ENCODE measurements at places on chromosomes 12 and 14.

- peak; percentile 23 for DNase-seq
These were observed 10.8 kb upstream of the GYS2 start for GRCh38 chr12:21615431-21615830.

DNA sequence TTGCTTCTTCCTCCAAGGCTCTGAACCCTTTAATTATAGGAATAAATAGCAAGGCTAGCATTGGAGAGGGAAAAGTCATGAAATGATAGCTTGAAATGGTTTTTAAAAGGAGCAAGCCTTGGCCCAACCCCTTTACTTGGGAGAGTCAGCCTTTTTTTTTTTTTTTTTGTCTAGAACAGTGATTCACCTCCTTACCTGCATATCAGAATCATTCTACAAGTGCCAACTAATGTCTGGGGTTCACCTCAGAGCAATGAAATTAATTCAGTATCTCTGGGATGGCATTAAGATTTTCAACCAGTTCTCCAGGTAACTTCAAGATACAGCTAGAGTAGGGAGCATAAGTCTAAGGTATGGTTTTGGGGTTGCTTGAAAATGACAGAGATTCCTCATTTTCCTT lies 41.3 kb upstream of the TMTC2 start:
- no peak for DNase-seq

DNA sequence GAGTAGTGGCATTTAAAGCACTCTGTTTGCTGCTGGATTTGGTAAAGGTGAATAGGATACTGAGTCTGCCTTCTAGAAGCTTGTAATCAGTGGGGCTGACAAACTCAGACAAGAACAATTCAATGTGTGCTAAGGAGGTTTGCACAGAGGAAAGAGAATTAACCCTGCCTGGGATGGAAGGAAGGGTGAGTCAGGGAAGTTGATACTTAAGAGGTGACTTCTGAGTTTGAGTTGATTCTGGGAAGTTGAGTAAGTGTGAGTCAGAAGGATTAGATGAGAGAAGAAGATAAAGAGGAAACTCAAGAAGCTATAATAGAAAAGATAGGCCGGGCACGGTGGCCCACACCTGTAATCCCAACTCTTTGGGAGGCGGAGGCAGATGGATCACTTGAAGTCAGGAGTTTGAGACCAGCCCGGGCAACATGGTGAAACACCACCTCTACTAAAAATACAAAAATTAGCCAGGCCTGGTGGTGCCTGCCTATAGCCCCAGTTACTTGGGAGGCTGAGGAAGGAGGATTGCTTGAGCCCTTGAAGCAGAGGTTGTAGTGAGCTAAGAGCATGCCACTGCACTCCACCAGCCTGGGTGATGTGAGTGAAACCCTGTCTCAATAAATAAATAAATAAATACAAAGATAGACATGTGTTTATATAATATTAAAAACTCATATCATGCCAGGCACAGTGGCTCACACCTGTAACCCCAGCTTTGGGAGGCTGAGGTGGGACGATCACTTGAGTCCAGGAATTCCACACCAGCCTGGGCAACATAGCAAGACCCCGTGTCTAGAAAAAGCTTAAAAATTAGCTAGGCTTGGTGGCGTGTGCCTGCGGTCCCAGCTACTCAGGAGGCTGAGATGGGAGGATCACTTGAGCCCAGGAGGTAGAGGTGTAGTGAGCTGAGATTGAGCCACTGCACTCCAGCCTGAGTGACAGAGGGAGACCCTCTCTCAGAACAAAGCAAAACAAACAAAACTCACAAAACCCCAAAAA lies 126.8 kb upstream of the CPM start:
- no peak for DNase-seq

DNA sequence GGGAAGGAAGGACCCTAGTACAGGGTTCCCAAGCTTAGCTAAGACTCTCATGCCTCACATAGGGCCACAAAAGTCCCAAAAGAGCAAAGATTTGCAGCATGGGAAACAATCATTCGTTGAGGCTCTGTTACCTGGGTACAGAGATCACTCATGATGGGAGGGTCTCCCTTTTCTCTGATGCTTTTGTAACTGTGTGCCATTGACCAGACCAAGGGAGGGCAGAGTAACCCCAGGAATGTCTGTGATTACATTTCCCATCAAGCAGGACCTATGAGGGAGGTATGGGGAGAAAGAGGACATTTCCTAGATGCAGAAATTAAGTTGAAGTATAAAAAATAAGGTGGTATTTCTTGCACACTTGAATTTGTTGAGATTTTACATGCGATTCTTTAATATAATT lies 16.4 kb upstream of the DLGAP5 start:
- no peak for DNase-seq

GRCh38 chr12:113702836-113703235 lies 231.2 kb upstream of the LHX5 start:
- DNase-seq = no peak

GRCh38 chr12:127588249-127588648 lies 678.7 kb upstream of the TMEM132C start:
- no peak for DNase-seq

DNA sequence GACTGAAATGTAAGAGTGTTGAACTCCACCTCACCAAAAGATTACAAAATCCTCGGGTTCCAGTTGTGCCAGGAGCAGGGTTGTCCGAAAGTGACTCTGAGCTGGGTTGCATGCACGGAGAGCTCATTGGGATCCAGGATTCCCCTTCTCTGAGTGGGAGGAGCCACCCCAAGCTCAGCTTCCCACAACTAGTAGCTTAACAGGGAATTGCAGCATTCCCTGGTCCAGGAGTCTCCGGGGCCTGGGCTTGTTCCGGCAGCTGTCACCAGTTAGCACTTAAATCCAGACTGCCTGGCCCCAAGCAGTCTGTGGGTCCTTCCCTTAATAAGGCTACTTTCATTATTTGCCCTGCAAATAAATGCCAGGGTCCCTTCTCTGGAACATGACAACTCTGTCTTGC lies 50.1 kb downstream of the CD9 start:
- no peak for DNase-seq

- DNase-seq = no peak
These were observed 11.2 kb downstream of the PRPF39 start for GRCh38 chr14:45095143-45095542.

DNA sequence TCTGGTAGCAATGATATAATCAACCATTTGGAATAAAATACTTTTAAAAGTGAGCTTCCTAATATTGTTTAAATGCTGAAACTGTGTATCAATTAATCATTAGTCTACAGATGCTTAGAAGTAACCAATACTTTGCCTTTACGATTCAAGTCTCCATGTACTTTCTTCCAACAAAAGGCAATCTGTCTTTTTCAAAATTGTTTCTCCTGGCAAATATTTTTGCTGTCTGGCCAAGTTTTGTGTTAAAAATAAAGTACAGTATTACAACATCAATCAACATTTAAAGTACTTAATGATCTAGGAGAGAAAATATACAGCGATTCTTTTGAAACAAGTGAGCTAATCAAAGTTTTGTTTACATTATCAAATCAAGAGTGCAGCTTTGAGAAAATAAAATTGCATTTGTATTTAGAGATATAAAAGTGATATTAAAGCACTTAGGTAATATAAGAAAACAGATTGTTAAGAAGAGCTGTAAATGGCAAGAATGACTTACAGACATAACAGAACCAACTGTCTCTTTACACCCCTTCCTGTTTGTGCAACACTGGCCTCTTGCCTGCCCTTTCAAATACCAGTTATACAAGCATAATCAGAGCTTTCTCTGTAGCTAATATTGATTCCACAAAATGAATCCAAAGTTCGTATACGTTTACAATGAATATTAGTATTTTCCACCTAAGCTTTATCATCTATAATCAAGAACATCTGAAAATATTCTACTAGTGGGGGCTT lies 38.2 kb upstream of the FBLN5 start:
- DNase-seq = no peak

- DNase-seq = no peak
These were observed 32.9 kb downstream of the ARID2 start for GRCh38 chr12:45762185-45763110.

- no peak for DNase-seq
These were observed 31.7 kb downstream of the GRIP1 start for GRCh38 chr12:66647034-66647691.

GRCh38 chr12:130014485-130014807 lies 110.6 kb upstream of the TMEM132D start:
- DNase-seq = no peak

- no peak for DNase-seq
These were observed 25.7 kb downstream of the C14orf132 start for GRCh38 chr14:96064866-96065265.

DNA sequence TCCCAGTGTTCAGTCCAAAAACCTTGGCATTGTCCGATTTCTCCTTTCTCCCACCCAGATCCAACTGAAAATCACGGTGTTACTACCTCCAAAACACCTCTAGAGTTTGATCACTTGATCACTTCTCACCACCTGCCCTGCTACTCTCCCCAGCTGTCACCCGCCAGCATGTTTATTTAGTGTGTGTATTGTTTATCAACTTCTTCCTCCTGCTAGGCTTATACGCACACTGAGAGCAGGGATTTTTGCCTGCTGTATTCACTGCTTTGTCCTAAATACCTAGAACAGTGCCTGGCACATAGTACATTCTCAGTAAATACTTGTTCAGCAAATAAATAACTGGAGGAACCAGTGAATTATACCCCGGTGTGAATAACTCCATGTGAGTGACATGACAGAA lies 5.0 kb downstream of the BDKRB1 start:
- no peak for DNase-seq

GRCh38 chr12:132227118-132227517 lies 82.9 kb downstream of the NOC4L start:
- no peak for DNase-seq
